Stimulated activated CD4-positive, alpha-beta T cell treated with anti-CD3 and anti-CD28 coated beads, Interleukin-4, amount 100 ng/mL, for 4 hours (primary cell): ENCODE measurements at places on chromosomes 2 and 18.

DNA sequence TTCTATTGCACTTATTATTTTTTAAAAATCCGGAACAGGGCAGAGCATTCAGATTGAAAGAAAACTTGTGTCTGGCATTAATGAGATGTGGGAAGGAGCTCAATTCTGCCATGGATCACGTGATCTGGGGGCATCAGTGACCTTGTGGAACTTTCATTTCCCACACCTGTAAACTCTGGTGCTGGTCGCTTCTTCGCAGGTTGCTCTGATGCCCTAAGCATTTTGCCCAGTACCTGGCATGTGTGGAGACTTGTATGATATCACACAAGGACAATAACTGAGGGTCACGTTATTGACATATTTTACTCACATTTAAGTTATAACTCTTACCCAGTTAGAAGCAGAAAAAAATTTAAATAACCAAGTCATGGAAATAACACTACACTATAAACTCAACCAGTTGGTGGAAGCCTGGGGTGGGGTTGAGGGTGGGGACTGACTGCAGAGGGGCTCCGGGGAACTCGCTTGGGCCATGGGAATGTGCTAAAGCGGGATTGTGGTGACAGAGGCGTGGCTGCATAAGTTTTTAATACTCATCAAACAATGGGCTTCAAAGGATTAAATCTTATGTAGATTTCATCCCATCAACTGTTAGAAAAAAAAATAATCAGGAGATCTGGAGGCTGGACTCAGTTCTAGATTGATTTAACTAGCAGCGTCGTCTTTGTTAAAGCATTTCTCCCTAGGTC is 36.5 kb downstream of the ST3GAL5 start:
- no peak for DNase-seq

DNA sequence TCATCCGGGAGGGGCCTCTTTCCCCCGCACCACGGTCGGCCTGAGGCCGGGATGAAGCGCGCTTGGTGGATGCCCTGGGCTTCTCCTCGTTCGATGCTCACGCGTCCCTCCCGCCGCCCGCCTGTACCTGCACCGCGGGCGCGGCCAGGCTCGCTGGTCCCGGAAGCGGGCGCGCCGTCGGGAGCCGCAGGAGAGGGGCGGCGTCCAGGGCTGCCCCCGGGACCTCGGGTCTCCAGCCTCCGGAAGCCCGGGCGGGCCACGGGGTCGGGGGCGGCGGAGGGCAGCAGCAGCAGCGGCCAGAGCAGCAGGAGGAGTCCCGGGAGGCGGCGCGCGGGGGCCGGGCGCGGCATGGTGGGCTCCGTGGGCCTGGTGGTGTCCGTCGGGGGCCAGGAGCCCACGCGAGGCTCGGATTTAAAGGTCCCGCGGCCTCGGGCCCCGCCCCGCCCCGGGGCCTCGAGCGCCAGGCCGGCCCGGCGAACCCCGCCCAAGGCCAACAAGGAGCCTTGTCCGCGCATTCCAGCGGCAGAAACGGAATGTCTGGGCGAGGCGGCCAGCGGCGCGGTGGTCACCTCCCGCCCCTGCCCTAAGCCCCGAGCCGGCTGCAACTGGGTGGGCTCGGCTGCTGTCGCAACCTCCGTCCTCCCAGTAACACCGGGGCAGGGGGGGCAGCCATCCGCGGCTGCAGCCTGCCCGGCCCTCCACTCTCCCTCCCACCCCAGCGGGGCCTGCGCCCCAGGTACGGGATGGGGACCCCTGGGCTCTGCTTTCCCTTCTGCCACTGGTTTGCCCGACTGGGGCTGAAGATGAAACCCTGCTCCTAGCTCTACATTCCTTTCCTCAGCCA is at the start of gene MATN3:
Gene MATN3, minus strand, starts transcription at position 387 of the 844 bp plus-strand sequence. Its CDS starts 37 bp downstream, at position 350.
- DNase-seq: no peak

DNA sequence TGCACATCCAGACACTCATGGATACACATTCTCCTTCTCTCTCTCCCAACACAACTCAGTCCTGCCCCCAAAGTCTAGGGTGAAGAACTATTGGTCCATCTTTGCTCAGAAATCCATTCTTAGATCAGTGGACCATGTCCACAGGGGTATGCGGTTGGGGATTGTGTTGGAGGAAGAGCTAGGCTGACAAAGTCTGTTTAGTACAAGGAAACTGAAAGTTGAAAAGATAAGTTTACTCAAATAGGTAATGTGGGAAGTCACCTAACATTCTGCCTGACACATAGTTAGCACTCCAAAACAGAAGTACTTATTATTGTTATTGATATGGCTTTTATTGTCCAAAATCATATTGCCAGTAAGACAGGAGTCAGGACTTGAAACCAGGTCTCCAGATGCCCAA is 55.9 kb downstream of the ALK start:
- DNase-seq: no peak

- no peak for DNase-seq
These were observed 183.9 kb downstream of the RAD51AP2 start for GRCh38 chr2:17334300-17334699.

DNA sequence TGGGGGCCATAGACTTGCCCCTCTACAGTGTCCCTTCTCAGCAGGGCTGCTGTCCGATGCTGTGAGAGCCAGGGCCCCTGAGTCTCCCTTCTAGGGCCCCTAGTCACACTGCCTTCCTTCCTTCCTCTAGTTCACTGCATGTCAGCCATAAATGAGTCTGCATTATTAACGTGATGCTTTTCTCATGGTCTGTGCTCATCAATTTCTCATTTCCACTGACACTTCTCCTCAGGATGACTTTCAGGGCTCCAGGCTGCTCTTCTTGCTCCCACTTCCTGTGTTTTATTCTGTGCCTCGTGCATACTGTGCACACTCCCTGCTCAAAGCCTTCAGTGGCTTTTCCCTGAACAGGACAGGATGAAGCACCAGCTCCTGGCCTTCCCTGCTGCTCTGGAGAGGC is 146.5 kb downstream of the FAM210A start:
- DNase-seq: no peak

- DNase-seq: no peak
These were observed 58.0 kb upstream of the ITSN2 start for GRCh38 chr2:24418166-24418841.

- no peak for DNase-seq
These were observed 47.4 kb downstream of the EXOC6B start for GRCh38 chr2:72778410-72778809.

GRCh38 chr18:79314838-79315388 is 80.8 kb upstream of the NFATC1 start:
- no peak for DNase-seq

GRCh38 chr2:150885236-150885635 is 376.4 kb downstream of the RBM43 start:
- no peak for DNase-seq

DNA sequence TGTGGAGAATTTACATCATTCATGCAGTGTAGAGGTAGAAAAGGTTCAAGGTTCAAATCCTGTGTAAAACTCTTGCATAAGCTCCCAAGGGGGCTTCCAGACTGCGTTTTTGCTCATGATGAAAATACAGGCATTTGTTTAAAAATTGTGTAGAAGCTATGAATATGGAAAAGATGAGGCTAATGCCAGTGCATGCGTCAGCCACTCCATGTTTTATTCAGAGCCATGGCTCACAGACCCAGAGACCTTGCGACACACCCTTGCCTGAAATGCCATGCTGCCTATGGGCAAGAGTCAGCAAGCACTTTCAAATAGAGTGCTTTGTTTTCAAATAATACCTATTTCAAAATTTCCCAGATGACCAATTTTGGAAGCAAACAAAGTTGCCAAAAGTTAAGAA is 262.3 kb downstream of the TRIB2 start:
- no peak for DNase-seq

GRCh38 chr2:69644506-69644979 is 1.0 kb upstream of the AAK1 start:
- no peak for DNase-seq

DNA sequence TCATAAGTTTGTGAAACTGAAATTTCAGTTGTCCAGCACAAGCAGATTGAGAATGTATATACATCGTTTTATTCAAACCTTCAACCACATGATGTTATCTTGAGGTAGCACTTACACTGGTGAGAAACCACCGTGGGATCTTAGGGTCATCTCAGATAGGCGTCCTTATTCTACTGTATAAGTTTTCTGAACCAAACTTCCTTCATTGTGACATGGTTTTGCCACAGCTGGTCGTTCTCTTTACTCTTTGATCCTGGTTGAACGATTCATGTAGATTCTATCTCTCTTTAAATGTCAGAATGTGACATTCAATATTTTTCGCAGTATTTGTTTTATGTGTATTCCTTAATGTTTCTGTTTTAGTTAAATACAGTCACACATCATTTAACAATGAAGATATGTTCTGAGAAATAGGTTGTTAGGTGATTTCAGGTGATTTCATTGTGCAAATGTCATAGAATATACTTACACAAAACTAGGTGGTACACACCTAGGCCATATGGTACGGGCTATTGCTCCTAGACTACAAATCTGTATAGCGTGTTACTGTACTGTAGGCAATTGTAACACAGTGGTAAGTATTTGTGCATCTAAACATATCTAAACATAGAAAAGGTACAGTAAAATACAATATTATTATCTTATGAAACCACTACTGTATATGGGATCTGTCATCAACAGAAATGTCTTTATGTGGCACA is 17.9 kb upstream of the ARHGAP25 start:
- no peak for DNase-seq

DNA sequence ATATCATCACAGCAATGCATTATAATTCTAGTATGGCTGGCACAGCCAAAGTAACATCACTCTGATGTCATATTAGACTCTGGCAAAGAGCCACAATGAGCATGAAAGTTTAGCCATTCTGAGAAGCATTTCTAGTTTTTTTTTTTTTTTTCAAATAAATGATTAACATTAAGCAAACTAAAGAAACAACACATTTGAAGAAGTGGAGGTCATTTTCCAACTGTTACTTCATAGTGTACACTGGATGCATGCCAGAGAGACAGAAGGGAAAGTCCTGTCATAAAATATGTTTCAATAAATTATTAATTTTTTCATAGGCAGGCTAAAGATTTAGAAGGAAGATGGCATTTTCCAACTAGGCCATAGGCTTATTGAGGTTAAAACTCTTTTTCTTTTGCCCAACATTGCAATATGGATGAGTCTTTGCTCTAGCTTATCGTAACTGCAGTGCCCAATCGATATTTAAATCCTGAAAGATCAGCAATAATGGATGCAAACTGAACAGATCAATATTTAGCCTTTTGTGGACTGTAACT is 1630.4 kb upstream of the ACVR2A start:
- no peak for DNase-seq

DNA sequence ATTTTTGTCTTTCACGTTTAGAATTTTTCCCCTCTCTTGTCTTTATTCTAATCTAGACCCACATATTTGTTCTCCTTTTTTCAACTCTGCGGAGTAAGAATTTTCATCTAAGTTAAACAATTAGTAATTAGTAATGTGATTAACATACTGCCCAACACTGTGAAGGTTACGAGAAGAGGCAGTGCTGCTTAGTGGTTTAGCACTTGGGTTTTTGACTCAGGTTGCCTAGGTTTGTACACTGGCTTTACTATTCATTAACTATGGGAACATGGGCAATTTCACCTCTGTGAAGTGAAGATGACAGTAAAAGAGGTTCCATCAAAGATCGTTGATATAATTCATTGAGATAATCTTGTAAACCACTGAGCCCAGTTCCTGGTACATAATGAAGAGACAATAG is 82.2 kb upstream of the PNPT1 start:
- DNase-seq: no peak

DNA sequence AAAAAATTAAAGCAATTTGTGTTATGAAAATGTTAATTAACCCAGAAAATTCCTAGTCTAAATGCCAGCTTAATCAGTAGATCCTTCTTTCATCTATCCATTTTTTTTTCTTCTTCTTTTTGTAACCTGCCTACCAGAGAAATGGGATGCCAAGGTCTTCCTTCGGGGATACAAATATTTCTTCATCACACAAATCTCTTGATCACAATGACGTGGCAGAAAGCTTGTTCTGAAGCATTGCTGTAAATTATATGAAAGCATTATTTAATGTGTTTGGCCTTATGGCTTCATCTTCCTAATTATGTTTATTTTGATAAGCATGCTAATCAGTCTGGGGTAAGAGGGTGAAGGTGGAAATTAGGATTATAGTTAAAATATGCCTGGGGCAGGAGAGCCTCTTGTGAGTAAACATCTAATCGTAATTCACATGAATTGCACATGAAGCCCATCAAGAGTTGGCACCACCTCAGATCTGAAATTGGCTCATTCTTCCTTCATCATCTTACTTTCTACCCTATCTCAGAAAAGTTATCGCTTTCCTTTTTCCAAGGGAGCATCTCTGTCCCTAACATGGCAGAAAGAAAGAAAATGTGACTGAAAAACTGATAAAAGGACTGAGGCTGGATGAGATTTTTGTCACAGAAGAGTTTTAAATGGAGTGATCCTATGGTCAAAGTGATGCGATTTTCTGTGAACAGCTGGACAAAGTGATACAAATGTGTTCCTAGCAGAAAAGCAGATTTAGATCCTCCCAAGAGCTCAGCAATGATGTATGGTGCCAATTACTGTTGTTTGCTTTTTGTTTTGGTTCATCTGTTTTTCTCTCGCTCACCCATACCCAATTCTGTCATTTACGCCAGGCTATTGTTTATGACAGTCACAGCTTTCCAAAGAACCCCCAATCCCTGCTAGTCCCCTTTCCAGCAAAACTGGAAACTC is 76.9 kb upstream of the PMAIP1 start:
- DNase-seq: no peak

DNA sequence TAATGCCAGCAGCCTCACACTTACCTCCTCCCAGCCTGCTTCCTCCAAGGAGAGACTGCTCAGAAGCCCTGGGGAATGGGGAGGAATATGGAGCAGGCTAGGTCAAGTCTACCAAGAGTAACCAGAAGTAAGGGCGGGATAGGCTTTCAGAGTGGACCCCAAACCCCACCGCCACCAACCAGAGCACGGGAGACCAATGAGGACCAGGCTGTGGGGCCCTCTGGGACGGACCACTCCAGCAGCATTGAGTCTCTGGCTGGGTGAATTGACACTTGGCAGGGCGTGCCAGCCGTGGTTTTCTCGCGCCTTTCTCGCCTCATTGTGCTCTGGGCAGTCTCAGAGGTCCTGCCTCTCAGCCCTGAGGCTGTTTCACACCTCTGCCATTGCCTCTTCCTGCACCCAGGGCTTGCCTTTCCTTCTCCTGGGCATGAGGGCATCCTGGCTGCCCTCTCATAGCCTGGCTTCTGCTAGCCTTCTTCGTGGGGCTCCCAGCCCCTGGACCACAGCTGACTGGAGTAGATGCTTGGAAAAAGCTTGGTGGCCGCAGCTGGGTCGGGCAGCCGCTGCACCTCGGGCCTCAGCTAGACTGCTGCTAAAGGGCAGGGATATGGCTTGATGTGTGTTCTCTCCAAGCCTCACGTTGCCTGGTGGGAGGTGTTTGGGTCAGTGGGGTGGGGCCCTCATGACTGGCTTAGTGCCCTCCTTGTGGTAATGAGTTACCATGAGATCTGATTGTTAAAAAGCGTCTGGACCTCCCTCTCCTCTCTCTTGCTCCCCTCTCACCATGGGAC is 40.5 kb upstream of the HS6ST1 start:
- no peak for DNase-seq

- no peak for DNase-seq
These were observed 49.4 kb downstream of the CCDC102B start for GRCh38 chr18:68847219-68847837.

- DNase-seq: no peak
These were observed 65.0 kb upstream of the MFF start for GRCh38 chr2:227260041-227260440.

GRCh38 chr2:56018267-56018666 is 94.7 kb upstream of the EFEMP1 start:
- no peak for DNase-seq
